ENCODE measurements at places on chromosomes 3 and 15. TPM values are rescaled to one million over a fixed set of nuclear protein-coding genes. Genes with fewer than 3 reads are reported as not detected.

Gene ZNF774
- total RNA-seq = 2.3 TPM

Gene DNAH12
- total RNA-seq = not detected

Gene PLCH1
- total RNA-seq = 17.4 TPM

Gene ERICH6
- total RNA-seq = not detected

Gene PTX3
- 1.4 TPM for total RNA-seq

GRCh38 chr15:39931615-39932014 is 2.3 kb upstream of the EIF2AK4 start:
- H3K4me1 ChIP-seq = peaks cover 2% of the 10 kb centered on the region
- no peaks in the 10 kb centered on the region for H3K27me3 ChIP-seq
- DNase-seq = no peak
- no peaks in the 10 kb centered on the region for H3K36me3 ChIP-seq
- H3K27ac ChIP-seq = no peak overlapping the region
- no peak overlapping the region for H3K4me3 ChIP-seq

DNA sequence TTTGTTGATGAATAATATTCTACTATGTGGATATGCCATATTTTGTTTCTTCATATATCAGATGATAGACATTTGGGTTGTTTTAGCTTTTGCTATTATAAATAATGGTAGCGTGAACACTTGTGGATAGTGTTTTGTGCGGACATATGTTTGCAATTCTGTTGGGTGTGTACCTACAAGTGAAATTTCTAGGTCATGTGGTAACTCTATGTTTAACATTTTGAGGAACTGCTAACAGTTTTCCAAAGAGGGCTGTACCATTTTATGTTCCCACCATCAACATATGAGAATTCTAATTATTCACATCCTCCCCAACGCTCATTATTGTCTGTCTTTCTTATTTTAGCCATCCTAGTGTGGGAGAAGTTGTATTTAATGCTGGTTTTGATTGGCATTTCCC is 303.8 kb downstream of the ERC2 start:
- no peaks in the 10 kb centered on the region for H3K36me3 ChIP-seq
- H3K4me3 ChIP-seq = no peak overlapping the region
- DNase-seq = no peak
- no peaks in the 10 kb centered on the region for H3K27me3 ChIP-seq

DNA sequence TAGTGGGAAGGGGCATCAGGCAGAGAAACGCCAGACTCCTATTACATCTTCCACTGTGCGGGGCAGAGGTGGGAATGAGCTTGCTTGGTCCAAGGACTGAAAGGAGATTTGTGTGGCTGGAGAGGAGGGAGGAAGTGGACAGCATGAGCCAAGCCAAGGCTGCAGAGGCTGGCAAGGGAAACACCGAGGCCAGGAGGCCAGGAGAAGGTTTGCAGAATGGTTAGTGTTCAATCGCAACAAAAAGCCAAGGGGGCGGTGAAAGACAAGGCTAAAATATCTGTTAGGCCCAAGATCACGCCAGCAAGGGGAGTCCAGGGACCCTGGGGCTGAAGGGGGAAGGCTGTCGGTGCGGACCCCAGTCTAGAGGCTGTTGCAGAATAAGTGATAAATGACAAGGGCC is 75.8 kb downstream of the CPN2 start:
- DNase-seq = no peak
- H3K4me3 ChIP-seq = no peak overlapping the region
- no peaks in the 10 kb centered on the region for H3K27me3 ChIP-seq
- H3K36me3 ChIP-seq = no peaks in the 10 kb centered on the region
- no peak overlapping the region for H3K27ac ChIP-seq
- H3K4me1 ChIP-seq = no peaks in the 10 kb centered on the region

GRCh38 chr3:45948311-45948781 is 5.1 kb downstream of the CXCR6 start:
- no peaks in the 10 kb centered on the region for H3K27me3 ChIP-seq
- DNase-seq = no peak
- peaks cover 5% of the 10 kb centered on the region for H3K36me3 ChIP-seq
- no peak overlapping the region for H3K27ac ChIP-seq
- no peak overlapping the region for H3K4me3 ChIP-seq

DNA sequence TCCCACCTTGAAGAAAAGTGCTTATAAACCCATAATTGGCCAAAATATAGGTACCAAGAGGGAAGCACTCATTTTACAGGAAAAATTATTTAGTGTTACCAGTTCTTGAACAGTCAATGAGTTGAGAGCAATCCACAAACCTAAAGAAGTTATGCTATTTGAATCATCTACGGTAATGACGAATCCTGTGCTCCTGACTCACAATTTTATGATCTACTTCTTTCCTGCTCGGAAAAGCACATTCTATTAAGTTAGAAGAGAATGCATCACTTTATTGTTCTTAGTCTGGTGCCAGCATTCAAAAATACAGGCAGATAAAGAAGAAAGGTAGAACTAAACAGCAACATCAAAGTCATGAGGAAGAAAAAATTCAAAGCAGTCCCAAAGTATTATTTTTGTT is 33.2 kb downstream of the CHRM5 start:
- H3K36me3 ChIP-seq = no peaks in the 10 kb centered on the region
- no peak overlapping the region for H3K4me3 ChIP-seq
- H3K27ac ChIP-seq = no peak overlapping the region

DNA sequence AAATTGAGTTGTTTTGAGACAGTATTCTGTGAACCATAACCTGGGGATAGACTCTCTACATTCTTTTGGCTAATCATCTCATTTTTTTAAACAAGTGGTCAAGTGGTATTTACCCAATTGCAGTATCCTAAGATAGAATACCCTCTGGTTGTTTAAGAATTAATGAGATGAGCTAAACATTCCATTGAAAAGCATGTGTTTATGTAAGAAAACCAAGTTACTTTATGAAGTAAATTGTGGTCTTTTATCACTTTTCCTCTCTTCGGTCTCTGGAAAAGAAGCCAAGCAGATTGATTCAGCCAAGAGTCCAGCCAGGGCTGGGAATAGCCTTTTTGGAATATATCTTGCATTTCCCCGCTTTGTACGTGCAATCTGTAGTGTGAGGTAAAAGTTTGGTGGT is 185.7 kb upstream of the TOPAZ1 start:
- no peaks in the 10 kb centered on the region for H3K36me3 ChIP-seq
- H3K4me1 ChIP-seq = peaks cover 3% of the 10 kb centered on the region
- no peak overlapping the region for H3K4me3 ChIP-seq
- no peaks in the 10 kb centered on the region for H3K27me3 ChIP-seq
- no peak for DNase-seq

DNA sequence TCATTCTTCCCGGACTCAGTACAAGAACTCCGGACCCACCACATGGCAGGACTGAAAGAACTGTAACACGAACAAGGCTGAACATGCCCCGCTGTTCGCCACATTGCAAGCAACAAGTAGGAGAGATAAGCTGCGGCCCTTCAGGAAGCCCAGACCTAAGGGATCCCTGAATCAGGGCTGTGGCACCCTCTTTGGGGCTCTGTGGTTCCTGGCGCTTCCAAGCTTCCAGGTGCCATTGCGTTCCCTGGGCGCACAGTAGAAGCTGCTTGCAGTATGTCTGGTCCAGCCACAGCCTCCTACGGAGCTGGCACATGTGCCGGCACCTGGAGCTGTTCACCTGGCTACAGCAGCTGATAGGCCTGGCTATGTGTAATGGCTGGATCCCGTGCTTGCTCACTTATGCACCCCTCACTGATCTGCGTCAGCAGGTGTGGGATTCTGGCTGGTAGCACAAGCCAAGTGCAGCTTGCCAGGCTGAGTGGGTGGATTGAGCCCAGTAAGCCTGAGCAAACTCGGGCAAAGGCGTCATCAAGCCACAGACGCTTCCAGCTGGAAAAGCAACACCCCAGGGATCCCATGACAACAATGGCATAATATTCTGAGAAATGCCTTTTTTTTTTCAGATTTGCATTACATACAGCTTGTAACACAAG is 748.6 kb upstream of the GBE1 start:
- H3K36me3 ChIP-seq = no peaks in the 10 kb centered on the region
- no peaks in the 10 kb centered on the region for H3K4me1 ChIP-seq
- H3K4me3 ChIP-seq = no peak overlapping the region

DNA sequence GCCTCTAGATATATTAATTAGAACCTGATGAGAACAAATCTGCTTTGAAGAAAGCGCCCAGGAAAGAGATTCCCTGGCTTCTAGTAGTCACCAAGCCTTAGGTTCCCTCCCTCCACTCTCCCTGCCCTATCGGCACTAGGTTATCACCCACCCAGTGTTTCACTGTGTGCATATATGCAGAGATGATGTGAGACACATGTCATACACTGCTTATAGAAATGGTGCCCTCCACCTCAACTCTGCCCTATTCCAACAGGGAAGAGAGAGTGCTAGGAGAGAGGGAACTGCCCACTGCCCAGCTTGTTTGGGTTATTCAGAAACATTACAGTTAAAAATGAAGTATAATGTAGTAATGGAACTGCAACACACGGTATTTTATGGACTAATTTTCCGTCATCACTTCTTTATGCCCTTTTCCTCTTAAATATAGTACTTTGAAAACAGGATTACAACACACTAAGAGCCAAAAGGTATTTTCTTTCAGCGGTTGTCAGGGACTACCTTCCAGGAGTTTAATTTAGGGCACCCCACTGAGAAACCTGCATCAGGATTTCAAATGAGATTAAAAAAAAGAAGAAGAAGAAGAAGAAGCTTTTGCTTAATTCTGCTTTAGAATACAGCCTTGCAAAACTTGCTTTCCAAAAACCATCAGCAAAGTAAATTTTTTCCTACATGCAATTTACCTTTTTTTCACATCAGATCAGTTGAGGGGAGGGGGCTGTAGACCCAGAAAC is 55.3 kb downstream of the MEIS2 start:
- H3K36me3 ChIP-seq = no peaks in the 10 kb centered on the region
- H3K27me3 ChIP-seq = no peaks in the 10 kb centered on the region
- H3K4me1 ChIP-seq = peaks cover 13% of the 10 kb centered on the region
- peak overlapping the region; percentile 14 for H3K4me3 ChIP-seq

- DNase-seq = no peak
- no peak overlapping the region for H3K4me3 ChIP-seq
These were observed 3.0 kb upstream of the CALML4 start for GRCh38 chr15:68208136-68208535.

DNA sequence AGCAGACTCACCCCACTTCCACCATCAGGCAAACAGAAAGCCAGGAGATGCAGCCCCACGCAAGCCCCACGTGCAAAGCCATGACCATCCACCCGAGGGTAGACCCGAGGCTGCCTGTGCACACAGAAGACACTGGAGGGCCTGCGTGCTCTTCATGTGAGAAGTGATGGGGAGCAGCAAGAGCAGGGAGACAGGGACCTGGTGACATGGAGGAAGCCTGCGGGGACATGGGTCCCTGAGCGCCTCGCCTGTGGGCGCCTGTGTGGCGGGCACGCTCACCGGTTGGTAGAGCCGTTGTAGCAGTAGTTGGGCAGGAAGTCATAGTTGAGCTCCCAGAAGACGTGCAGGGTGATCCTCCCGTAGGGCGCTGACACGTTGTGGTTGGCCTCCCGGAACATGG is 65.0 kb downstream of the NIPA2 start:
- DNase-seq = no peak
- H3K4me1 ChIP-seq = no peaks in the 10 kb centered on the region
- no peaks in the 10 kb centered on the region for H3K36me3 ChIP-seq
- H3K27me3 ChIP-seq = no peaks in the 10 kb centered on the region

DNA sequence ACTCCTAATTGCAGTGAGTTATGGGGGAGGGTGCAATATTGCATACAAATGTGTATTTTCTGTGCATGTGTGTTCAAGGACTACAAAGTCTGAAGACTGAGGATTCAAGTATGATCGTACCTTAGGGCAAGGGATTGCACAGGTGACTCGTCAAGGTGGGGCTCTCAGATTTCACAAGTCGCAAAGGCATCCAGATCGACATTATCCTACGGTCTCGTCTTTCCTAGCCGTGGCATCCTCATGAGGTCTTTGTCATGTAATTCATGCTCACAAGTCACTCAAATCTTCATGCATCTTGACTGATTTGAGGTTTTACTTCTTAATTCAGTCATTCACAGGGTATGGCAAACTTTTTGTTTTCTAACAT is 191.4 kb upstream of the HES1 start:
- H3K27ac ChIP-seq = no peak overlapping the region
- no peaks in the 10 kb centered on the region for H3K27me3 ChIP-seq
- peak overlapping the region; percentile 10 for H3K4me3 ChIP-seq
- peaks cover 26% of the 10 kb centered on the region for H3K4me1 ChIP-seq
- H3K36me3 ChIP-seq = no peaks in the 10 kb centered on the region

GRCh38 chr3:158159714-158160113 is 49.8 kb downstream of the RSRC1 start:
- H3K27ac ChIP-seq = no peak overlapping the region
- no peaks in the 10 kb centered on the region for H3K27me3 ChIP-seq
- H3K4me3 ChIP-seq = no peak overlapping the region
- no peaks in the 10 kb centered on the region for H3K4me1 ChIP-seq
- DNase-seq = no peak

DNA sequence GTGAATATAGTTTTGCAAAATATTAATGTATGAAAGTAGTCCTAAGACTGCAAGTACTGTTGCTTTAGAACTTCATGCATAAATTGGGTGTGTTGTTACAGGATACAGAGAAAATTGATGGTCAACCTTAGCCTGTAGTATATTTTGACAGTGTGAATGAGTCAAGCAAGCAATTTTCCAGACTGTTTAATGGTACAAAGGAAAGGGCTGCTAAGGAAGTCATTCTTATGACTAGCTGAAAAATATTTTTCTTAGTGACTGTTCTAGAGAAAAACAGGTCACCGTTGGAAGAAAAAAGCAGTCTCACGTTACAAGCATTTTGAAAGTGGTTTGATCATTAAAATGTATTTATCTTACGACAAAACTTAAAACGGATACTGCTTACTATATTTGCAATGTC is 49.2 kb downstream of the MBNL1 start:
- DNase-seq = no peak
- no peaks in the 10 kb centered on the region for H3K27me3 ChIP-seq
- no peak overlapping the region for H3K27ac ChIP-seq
- H3K4me3 ChIP-seq = no peak overlapping the region
- H3K4me1 ChIP-seq = peaks cover 3% of the 10 kb centered on the region

- no peaks in the 10 kb centered on the region for H3K36me3 ChIP-seq
- H3K4me1 ChIP-seq = no peaks in the 10 kb centered on the region
- no peaks in the 10 kb centered on the region for H3K27me3 ChIP-seq
- H3K4me3 ChIP-seq = no peak overlapping the region
- no peak overlapping the region for H3K27ac ChIP-seq
These were observed 130.2 kb upstream of the TOPAZ1 start for GRCh38 chr3:44111482-44111881.

DNA sequence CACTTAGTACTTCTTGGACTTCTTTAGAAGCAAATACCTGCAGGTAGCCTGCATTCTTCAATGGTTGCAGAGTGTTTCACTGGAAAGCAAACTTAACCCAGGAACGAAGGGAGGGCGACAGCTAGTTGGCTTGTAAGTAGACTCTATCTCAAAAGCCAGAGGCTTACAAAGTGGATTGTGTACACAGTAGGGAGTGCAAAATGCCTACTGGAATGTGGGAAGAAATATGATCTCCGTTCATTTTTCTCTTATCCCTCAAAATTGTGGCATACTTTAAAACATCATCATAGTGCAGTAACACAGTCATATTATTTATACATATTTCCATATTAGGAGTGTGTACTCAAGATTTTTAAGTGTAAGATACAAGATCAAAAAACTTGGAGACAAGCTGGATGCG is 155.7 kb downstream of the LIPC start:
- H3K4me1 ChIP-seq = no peaks in the 10 kb centered on the region
- no peaks in the 10 kb centered on the region for H3K36me3 ChIP-seq
- no peak for DNase-seq
- no peak overlapping the region for H3K27ac ChIP-seq
- H3K27me3 ChIP-seq = no peaks in the 10 kb centered on the region
- H3K4me3 ChIP-seq = no peak overlapping the region
